ENCODE measurements at places on chromosomes 4 and X.

DNA sequence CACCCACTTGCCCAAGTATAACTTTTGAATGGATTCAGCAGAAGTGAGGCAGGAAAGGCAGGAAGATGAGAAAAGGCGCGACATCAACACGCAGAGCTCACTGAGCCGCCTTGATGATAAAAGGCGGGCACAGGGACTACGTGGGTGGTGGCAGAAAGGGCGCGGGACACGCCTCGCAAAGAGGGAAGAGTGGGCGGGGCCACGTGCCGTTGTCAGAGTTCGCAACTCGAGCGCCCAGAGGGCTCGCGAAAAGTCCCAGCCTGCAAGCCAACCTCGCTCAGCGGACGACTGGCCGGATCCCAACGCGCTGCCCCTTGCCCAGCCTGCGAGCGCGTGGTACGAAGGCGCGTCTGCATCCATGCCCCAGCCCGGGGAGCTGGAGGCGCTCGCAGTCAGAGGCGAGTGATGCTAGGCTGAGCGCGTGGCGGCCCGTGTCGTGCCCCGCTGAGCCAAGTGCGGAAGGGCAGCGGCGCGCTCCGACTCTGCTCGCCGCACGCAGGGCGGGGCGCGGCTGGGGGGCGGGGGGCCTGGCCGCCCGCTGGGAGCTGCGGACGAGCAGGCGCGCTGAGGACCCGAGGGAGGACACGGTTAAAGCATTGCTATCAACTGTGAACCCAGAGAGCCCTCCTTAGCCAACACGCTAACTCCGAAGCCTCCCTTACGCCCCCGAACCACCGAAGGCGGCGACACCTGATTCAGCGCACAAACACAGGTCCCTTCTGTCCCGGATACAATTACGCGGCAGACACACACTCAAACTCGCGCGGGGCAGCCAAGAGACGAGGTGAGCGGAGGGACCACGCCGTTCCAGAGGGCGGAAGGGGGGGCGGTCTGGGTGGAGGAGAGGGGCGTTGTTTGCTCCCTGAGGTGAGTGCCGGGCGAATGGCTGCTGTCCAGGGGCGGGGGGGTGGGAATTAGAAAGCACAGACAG is at the start of gene UGT8:
UGT8 (plus strand) TSS at position 617 of the 931 bp plus-strand sequence. CDS start 24,074 bp downstream, outside the sequence.
- DNase-seq, result peak; percentile 21

- DNase-seq, result no peak
Measured at GRCh38 chr4:82969414-82969813, 41.2 kb downstream of the LIN54 start.

- no peak for DNase-seq
Measured at GRCh38 chr4:144817081-144817480, 171.1 kb downstream of the HHIP start.

GRCh38 chr4:107799669-107800450 is 24.9 kb upstream of the SGMS2 start:
- DNase-seq, result no peak

DNA sequence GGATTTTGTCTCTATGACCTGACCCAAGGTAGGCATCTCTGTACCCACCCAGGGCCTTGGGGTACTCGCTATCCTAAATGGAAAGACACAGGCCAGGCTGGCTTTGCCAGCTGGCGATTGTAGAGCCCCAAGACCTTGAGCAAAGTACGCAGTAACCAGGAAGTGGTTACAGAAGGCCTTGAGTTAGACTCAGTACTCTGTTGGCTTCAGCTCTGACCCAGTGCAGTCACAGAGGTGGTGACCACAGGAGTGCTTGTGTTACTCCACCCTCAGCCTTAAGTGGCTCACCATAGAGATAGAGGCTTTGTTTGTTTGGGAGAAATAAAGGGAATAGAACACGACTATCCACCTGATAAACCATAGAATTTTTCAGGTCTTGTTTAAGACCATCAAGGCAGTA is 880.5 kb upstream of the POU3F4 start:
- DNase-seq, result no peak

GRCh38 chr4:31768756-31769155 is 1048.6 kb downstream of the PCDH7 start:
- DNase-seq, result no peak

- DNase-seq, result no peak
Measured at GRCh38 chr4:127284236-127284635, 348.5 kb upstream of the INTU start.

DNA sequence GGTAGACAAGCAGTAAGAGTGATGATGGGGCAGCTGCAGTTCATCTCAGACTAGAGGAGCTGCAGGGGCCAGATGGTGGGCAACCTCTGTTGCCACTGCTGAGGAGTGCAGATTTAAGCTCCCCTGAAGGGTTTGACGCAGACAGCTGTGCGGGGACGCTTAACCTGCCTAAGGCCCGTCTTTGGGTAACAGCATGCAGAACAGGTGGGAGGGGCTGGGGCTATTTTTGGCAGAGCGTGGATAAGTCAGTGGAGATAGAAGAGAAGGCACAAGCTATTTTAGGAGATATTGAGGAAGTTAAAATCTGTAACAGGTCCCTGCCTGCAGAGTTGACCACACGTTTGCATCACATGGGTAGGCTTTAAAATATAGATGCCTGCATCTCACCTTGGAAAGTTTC is 10.5 kb downstream of the CD99 start:
- DNase-seq, result no peak

DNA sequence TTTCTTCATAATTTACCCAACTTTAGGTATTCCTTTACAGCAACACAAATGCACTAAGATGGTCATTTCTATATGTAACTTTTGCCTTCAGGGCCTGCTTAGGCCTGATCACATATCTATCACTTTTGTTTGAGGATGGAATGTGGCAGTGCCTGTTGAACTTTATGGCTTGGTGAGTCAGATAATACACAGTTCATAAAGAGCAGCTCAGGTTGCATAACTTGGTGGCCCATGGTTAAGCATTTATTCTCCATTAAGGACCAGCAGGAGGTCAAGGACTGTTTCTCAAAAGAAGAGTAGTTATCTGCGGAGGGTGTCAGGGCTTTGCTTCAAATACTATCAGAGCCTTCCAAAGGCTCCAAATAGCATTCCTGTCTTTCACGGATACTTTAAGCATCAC is 124.1 kb upstream of the PDHA2 start:
- no peak for DNase-seq

DNA sequence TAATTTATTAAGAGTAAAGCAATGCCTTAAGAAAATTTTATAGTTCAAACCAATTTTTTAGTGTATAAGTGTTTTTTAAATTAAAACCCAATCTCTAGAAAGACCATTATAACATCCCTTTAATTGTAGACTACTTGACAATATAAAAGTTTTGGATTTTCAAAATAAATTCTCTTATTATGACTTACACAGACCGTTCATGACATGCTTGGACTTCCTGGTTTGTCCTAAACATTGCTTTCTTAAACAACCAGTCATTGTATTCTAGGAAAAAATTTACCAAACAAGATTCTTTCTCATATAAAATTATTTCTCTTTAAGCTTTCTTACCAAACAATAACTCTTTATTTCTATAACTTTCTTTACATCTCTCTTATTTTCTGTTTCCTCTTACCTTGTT is 49.0 kb upstream of the CXorf51A start:
- no peak for DNase-seq

- DNase-seq, result no peak
Measured at GRCh38 chrX:46574774-46575381, 1.3 kb downstream of the CHST7 start.

- no peak for DNase-seq
Measured at GRCh38 chrX:28835991-28836390, 248.7 kb downstream of the IL1RAPL1 start.

DNA sequence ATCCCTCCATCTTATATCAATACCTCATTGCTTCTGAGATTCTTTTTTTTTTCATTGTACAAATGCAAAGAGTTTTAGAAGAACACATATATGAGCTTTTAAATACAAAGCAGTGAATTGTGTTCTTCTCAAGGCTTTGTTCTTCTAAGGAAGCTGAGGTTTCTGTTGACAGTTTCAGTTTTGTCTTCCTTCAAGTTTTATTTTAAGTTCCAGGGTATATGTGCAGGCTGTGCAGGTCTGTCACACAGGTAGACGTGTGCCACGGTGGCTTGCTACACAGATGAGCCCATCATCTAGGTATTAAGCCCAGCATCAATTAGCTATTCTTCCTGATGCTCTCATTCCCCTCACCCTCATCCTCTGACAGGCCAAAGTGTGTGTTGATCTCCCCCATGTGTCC is 201.2 kb upstream of the DIPK2B start:
- no peak for DNase-seq

- DNase-seq, result no peak
Measured at GRCh38 chr4:152206185-152206584, 329.7 kb downstream of the FBXW7 start.

- DNase-seq, result peak; percentile 54
Measured at GRCh38 chr4:60562334-60562733, 637.8 kb upstream of the ADGRL3 start.
